ENCODE measurements at places on chromosomes 2 and 18.
A peak's percentile ranks its signal among the peaks of the same experiment; 100 is the strongest.

DNA sequence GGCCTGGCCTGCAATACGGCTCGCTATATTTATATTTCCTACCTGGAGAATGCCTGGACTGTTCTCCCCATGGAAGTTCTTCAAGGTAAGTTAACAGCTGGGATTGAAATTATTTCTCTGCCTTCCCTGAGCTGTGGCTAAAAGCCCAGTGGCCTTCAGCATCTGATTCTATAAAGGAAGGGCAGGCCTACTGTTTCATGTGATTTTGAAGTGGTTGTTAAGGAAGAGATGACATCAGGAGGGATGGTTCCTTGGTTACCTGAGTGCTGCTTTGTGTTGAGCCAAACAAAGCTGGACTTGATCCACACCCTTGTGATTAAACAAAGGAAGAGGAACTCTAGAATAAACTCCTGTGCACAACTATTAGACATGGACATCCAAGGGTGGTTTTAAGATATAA is 61.6 kb downstream of the MFSD6 start:
- peak; percentile 63 for DNase-seq

DNA sequence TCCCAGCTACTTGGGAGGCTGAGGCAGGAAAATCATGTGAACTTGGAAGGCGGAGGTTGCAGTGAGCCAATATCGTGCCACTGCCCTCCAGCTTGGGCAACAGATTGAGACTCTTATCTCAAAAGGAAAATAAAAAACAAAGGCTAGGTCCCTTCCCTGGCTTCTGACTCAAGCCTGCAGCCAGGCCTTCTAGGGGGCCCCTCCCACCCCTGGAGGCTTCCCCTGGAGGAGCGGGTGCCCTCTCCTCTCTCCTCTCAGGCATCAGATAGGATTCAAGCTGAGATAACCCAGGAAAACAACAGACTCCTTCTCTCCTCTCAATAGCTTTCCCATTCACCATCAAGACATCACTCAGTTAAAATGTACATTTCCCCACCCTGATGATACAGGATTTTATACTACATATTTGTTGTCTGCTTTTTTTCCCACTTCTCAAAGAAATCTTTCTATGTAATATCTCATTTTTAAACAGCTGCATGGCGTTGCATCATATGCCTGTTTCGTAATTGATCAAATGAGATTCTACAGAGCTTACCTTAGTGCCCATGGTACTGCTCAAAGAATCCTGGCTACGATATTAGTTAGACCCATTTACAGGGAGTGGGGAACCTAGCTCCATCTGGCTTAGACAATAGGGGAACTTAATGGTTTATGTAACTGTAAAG is 20.6 kb upstream of the C2orf72 start:
- no peak for DNase-seq

DNA sequence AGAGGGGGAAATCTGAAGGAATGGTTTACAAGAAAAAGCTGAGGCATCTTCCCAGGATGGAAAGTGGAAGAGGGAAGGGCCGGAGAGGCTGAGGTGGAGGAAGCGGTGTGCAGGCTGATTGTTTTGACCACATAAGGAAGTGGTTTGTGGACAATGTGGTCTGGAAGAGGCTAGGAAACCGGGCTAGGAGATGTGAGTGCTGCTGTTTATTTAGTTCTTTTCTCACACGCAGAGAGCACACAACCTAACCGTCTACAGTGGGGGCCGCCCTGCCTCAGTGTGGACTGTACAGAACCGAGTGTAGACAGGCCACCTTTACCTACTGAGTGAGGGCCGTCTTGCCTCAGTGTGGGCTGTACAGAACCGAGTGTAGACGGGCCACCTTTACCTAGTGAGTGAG is 251.7 kb upstream of the PXDN start:
- no peak for DNase-seq

- DNase-seq, result no peak
Observed at GRCh38 chr2:1360557-1361250, 52.6 kb upstream of the TPO start.

- peak; percentile 26 for DNase-seq
Observed at GRCh38 chr18:519019-519879, 18.7 kb upstream of the COLEC12 start.

DNA sequence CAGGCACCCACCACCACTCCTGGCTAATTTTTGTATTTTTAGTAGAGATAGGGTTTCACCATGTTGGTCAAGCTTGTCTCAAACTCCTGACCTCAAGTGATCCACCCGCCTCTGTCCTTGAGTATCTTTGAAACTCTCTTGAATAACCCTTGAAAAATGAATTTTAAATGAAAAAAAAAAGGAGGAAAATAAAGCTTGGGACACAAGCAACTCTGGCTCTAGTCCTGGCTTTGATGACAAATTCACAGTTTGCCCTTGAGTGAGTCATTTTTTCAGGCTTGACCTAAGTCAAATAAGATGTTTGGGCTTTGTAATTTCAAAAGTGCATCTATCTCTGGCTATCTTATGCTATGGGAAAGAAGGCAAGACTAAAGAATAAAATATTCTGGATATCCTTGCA is 79.0 kb upstream of the TRIB2 start:
- no peak for DNase-seq

DNA sequence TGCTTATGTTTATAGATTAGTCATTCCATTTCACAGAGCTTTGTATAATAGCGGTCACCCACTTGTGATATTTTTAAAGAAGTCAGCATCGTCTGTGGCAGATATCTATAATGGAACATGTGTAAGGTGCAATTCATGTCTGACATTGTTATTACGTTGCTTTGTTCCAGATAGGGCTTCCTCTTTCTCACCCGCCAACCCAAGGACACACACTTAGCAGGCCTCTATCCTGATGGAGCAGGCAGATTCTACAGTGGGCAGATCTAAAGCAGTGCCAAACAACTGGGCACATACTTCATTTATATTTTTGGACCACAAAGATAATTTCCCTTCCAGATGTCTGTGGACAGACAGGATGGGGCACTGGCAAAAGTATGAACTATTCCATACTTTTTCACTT is 573.1 kb downstream of the TDRD15 start:
- DNase-seq, result no peak

DNA sequence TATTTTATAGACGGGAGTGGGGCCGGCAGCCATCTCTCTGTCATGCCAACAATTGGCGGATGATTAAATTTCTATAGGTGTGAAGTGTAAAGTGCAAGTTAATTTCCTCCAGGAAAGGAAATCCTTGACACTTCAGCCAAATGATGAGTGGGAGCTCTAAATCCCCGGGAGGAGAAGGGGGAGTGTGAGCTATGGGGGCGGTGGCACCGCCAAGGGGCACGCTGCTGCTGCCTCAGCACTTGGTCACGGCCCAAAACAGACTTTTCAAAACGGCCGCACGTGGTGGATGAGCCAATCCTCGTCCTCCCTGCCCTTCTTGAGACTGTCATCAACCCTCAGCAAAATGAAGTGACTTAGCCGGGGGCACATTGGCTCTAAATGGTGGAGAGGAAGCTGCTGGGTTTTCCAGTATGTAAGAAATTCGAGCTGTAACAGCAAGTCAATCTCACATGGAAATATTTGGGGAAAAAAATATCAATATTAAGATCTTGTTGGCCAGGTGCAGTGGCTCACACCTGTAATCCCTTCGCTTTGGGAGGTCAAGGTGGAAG is 200.8 kb downstream of the TFCP2L1 start:
- no peak for DNase-seq

- no peak for DNase-seq
Observed at GRCh38 chr2:101546376-101547058, 71.6 kb upstream of the RFX8 start.

GRCh38 chr2:86048888-86049287 is 56.8 kb downstream of the POLR1A start:
- DNase-seq, result no peak

DNA sequence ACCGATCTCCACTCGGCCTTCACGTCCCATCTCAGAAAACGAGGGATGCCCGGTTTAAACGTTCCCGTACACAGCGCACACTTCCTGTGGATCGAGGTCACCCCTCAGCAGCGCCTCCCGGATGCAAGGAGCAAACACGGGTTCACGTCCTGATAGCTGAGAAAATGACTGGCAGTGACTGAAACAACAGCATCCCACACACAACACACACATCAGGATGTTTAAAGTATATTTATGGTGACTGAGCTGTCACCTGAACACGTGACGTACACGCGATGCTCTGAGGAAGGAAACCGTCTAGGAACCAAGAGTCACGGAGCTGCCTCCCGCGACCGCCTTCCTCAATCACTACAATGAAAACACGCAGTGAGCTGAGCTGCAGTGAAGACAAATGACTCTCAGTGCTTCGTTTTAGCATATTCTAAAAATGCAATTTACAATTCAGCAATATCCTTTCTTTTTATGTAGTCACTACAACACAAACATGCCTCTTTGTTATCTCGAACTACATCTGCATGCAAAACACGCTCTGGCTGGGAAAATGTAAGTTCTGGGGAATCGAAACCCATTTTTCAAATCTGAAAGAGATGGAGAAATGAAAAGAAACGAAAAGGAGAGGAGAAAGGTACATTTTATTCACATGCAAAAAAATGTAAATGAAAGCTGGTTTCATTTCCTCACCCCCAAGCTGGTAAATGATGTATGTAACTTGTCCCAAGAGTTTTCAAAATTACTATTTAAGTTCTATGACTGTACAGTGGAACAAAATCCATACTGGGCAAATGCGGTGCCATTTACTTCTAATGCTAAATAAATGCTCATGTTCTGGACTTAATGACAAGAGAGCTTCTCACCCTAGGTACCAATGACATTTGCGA is 19.8 kb downstream of the HDAC4 start:
- no peak for DNase-seq

DNA sequence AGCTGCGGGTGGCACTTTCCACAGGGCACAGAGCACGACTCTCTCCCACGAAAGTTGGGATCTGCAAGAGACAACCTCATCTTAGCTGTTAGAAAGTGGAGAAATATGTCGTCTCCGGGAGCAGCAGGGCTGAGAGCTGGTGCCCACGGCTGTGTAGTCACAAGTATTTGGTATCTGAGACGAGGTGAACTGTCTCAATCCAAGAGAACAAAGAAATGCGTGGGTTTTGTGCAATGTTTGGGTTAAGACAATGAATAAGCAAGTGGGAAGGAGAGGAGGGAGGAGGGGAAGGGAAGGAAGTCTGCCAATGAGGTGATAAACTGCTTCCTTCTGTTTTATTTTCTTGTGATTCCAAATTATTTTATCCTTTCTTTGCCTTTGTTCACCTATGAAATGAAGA is 18.0 kb downstream of the DYTN start:
- no peak for DNase-seq

DNA sequence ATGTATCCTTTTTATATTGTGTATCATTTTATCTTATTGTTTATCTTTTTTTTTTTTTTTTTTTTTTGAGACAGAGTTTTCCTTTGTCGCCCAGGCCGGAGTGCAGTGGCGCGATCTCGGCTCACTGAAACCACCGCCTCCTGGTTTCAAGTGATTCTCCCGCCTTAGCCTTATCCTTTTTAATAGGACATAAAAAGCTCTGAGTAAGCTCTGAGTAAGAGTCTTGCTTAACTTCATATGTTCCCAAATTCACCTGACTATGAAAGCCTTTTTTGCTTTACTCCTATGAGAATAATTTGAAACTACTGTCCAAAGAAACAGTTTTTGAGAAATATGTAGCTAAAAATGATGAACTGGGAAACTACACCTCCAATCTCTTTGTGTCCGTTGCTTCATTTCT is 525.5 kb downstream of the IRS1 start:
- no peak for DNase-seq

DNA sequence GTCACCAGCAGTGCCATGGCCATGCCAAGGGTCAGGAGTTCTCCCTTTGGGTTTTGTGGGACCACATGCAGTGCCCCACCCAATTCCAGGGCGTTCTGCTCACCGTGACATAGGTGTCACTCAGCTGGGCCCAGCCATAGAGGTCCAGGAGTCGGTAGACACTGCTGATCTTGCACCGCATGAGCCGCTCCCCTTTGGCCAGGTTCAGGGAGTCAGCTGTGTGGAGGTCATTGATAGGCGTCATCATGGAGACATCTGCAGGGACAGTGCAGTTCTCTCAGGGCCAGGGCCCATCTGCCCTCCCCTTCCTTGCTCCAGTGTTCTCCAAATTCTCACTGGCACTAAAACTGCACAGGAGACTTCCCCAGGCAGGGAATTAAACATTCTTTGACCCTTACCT is 71.9 kb downstream of the ADD2 start:
- DNase-seq, result no peak

- DNase-seq, result no peak
Observed at GRCh38 chr2:95401480-95401879, 1.0 kb upstream of the FAHD2A start.

DNA sequence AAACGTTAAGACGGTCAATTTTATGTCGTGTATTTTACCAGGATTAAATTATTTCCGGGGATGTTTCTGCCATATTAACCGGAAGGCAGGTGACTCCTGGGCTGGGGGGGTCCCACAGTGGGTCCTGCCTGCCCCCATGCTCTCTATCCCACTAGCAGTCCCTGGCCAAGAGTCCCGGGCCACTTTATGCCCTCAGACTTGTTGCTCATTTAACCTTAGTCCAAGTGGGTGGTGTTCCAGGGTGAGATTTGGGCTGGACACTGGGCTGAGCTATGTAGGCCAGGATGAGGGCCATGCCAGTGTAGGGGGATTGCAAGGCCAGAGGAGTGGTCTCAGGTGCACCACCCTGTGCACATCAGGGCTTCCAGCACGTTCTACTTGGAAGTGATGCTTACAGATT is 24.1 kb downstream of the TWIST2 start:
- no peak for DNase-seq

DNA sequence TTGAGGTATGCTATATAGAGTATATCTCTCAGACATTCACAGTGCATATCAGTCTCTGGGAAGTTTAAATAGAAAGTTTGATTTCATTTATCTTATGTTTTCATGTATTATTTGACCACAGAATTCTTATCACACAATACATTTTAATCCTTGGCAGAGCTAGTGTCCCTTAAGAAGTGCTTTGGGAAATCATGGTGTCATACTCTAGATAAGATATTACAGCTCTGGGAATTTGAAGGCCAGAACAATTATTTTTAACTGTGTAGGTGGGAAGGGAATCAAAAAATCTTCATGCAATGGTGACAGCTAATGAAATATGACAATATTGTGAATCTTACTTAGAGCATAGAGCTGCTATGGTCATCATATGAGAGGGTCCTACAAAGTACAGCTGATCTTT is 451.3 kb upstream of the FAM98A start:
- DNase-seq, result no peak

DNA sequence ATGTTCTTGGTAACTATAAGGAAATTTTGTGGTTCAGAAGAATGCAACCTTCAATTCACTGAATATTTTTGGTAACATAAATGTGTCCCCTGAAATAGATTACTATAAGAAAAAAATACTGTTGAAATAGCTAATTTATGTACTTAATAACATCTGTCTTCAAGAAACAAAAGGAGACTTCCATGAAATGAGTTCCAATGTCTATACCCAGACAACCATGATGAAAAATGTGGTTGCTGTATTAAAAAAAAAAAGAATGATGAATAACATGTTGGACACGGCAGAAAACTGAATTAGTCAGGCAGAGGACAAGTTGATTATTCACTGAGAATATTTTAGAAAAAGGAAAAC is 98.5 kb downstream of the TACR1 start:
- no peak for DNase-seq

DNA sequence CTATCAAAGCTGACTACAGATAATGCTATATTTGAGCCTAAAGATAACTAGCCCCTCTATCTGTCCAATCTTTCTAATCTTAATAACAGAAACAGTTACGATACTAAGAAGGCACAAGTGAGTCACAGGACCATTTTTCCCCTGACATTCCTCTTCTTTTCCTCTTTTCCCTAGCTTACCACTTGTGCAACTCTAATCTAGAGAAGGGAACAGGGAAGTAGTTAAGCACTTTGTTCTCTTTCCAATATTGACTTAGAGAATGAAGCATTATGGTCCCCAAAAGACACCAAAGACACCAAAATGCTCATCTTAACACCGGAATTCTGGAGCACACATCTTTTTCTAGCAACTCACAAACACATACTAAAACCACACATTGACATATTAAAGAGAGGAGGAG is 1.8 kb downstream of the PDE11A start:
- DNase-seq, result no peak

All from G401 (cell line).